Glutamatergic neuron (in vitro differentiated cells): ENCODE measurements at places on chromosomes 16 and 17.

GRCh38 chr17:62807812-62808575 is at the start of gene MARCHF10:
MARCHF10 (minus strand) TSS chr17:62808314; CDS start chr17:62801735, 6,579 bp downstream.
- peak; percentile 36 for DNase-seq

DNA sequence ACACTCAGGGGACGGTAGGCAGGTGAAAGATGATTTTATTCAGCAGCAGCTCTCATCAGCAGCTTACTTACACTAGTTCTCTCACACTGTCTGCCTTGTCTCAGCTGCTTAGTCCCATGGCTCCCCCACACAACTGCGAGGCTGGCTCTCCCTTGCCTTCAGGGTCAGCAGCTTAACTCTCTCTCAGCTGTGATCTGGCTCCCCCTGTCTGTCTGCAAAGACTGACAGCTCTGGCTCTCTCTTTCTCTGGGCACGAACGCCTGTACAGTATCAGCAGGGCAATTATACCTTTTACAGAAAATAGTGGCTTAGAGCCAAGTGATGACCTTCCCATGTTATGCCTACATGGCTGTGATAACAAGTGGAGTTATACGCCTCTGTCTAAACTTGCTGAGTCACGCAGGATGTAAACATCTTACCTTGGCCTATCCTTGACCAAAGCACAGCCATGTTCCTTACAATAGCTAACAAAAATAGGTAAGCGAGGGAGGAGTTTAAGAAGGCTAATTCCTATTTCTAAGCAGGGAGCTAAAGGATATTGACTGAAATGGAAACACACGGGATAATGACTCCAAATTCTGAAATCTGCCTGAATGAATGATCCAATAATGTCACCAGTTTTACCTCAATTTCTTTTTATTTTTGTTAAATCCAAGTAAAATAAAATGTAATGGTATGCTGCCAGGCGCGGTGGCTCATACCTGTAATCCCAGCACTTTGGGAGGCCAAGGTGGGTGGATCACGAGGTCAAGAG is 1.1 kb upstream of the NDUFAB1 start:
- peak; percentile 57 for DNase-seq

DNA sequence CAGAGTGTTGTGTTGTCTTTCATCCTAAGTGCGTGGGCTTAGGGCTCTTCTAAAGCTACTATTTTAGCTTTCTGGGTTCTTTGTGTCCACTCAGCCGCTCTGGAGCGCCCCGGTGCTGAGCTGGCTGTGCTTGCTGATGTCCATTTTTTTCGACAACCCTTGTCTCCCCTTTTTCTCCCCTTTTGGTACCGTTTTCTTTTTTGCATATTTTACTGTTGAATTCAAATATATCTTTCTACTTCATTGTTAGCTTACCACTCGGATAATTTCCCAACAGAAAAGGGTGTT is 1.2 kb downstream of the SRRM2 start:
- DNase-seq: no peak

DNA sequence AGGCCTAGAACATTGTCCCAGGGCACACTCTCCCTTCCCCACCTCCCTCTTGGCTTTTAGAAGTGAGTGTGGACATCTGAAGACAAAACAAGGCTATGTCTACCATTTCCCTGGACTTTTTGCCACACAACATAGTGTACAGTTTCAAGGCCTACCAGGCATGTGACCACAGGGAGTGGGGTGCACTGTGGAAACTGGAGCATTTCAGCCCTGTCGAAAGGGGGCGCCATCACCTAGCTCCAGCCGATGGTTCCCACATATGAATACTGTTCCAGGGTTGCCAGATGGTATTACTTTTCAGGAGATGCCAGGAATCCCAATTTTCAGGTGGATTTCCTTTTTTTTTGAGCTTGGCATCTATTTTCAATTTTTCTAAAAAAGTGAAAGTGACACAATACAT is 140.7 kb downstream of the KATNIP start:
- DNase-seq: no peak

- no peak for DNase-seq
Observed at GRCh38 chr17:59641799-59642484, 22.2 kb downstream of the CLTC start.

GRCh38 chr17:77649717-77650211 is 308.7 kb upstream of the TNRC6C start:
- no peak for DNase-seq

- DNase-seq: peak; percentile 35
Observed at GRCh38 chr16:67029254-67030096, 526 bp downstream of the CBFB start.

DNA sequence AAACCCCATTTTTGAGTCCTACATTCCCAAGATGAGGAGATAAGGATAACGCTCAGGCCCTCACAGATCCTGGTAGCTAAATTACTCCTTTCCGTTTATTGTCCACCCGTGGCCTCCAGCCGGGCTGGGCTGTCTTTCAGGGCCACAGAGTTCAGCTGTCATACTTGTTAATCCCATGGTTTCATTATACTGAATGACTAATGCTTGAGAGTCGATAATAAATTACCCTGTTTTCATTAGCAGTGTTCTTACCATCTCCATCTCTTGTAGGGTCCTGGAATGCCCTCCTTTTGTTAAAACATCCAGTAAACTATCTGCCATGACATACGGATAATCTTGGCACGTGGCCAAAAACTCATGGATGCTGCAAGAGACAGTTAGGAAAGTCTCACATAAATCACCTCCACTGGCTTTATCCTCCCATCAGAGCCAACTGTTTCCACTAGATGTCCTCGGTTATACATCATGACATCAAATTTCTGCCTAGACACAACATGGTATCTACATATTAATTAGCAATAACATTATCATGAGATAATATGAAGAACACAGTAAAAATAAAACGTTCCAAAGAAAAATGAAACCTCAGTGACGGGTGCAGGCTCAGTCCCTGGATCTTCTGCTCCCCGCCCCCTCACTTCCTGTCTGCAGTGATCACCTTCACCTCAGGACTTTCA is 45.3 kb downstream of the BRD7 start:
- no peak for DNase-seq

GRCh38 chr17:77011173-77012011 is 129.4 kb upstream of the SEC14L1 start:
- peak; percentile 67 for DNase-seq

DNA sequence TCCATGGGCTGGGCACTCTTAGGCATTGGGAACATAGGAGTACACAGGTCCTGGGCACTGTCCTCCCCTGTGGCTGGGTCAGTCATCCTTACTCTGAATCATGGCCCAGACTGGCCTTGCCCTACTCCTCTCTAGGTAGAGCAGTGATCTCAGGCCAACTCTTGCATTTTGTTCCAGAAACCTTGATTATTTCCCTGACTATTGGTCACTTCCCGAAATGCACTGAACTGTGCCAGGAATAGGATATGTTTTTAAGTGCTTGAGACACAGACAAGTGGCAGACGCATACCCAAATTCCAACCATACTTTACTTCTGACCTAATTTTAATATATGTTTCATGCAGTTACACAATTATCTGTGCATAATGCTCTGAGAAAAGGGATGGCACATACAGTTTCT is 10.3 kb downstream of the KRABD2 start:
- DNase-seq: no peak

- DNase-seq: no peak
Observed at GRCh38 chr16:70476272-70477020, 22.1 kb downstream of the FCSK start.

DNA sequence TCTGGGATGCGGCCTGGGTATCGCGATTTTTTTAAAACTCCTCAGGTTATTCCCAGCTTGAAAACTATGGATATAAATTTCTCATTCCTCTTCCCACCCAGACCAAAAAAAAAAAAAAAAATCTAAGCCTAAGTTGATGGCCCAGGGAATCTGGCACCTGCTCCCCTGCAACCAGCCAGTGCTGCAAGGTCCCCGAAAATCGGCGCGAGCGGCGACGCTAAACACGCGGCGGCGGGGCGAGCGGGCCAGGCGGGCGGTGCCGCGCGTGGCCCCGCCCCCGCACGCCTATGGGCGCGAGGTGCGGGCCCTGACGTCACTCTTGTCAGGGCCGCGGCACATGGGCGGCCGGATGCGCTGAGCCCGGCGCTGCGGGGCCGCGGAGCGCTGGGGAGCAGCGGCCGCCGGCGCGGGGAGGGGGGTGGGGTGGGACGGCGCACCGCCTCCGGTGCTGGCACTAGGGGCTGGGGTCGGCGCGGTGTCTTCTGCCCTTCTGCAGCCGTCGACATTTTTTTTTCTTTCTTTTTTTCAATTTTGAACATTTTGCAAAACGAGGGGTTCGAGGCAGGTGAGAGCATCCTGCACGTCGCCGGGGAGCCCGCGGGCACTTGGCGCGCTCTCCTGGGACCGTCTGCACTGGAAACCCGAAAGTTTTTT is at the start of gene HLF:
TSS of gene HLF (plus strand) at position 316 of the 654 bp plus-strand sequence. CDS start 525 bp downstream, outside the sequence.
- DNase-seq: peak; percentile 89

- no peak for DNase-seq
Observed at GRCh38 chr17:75494326-75494877, 20.9 kb downstream of the CASKIN2 start.

GRCh38 chr16:79808731-79809130 is 208.2 kb upstream of the MAF start:
- no peak for DNase-seq

- no peak for DNase-seq
Observed at GRCh38 chr16:89324056-89325010, 106.8 kb downstream of the ZNF778 start.
